ENCODE measurements at places on chromosomes 6 and 20.

DNA sequence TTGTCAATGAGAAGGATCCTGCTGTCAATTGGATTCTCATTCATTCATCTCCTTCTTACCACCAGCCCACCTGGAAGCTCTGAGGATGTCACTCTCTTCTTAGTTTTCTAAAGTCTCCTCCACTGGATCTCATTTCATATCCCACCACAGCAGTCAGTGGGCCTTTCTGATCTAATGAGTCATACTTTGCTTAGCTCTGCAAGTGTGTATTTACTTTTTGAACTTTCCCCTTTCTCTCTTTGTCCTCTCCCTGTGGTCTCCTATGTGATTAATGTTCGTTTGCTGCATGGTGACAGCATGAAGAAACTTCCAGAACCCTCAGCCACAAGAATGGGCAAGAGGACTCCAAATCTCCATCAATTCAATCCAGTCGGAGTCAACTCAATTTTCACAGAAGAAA lies 63.6 kb upstream of the SYNDIG1 start:
- no peak for DNase-seq

DNA sequence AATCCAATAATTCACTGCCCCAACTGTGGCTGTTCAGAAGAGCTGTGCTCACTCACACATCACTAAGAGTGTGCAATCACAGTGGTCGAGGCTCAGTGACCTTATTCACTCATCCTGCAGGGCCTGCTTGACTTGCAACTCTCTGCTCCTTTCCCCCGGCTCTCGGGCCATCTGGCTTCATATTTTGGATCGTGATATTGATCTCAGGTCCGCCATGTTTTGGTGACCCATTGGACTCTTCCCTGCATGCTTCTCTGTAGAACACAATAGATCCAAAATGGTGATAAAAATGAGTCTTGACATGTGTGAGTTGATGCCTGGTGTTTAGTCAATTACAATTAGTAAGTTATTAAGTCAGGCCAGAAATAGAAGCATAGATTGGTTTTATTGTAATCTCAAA lies 313.9 kb upstream of the SOX4 start:
- no peak for DNase-seq

- DNase-seq = no peak
Measured at GRCh38 chr6:135166515-135166914, 14.6 kb upstream of the MYB start.

DNA sequence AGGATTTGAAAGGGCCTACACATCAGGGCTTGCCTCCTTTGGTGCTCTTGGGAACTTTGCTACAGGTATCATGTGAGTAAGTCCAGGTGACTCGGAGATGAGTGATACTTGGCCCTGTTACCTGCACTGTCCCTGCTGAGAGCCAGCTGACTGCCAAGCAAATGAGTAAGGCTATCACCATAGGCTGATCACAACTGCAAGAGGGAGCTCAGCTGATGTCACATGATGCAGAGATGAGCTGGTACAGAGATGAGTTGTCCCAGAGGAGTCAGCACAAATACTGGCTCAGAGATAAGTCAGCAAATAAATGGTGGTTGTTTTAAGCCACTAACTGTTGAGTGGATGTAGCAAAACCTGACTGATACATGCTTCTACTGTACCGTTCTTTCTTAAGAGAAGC lies 41.4 kb downstream of the LAMP5 start:
- DNase-seq = no peak

- DNase-seq = no peak
Measured at GRCh38 chr6:54697424-54697823, 149.1 kb upstream of the FAM83B start.

DNA sequence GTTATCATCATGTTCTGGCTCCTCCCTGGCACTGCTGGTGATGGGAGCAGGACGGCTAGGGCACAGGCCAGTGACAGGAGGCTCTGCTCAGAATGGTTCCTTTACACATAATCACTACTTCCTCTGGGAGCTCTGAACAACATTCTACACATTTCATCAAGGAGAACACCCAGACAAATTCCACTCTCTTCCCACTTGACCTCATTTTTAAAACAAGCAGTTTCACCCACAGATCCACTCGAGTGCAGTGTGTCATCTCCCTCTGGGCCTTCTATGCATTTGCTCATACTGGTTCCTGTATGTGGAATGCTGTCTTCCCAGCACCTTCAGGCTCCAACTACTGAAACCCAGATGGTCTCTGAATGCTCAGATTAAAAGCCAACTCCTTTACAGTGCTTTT lies 84.8 kb downstream of the ELOVL5 start:
- DNase-seq = no peak

- DNase-seq = no peak
Measured at GRCh38 chr6:144528743-144529425, 243.7 kb downstream of the UTRN start.

DNA sequence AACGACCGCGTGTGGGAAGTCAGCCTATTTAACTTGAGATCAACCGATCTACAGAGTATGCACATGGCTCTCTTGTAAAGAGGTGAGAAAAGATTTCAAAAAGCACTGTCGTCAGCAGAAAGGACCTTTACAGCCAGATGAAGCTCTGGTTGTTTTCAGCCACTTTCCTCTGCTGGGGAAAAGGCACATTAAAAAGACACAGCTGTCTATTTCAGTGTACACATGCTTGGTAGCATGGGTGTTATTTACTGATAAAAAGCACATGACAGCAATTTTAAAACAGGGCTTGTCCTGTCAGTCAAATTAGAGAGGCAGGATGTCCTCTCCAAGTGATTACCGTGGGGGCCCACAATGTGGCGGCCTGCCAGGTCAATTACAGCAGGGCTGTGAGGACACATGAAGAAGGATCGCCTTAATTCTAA lies 188.9 kb downstream of the PRKN start:
- DNase-seq = no peak

- no peak for DNase-seq
Measured at GRCh38 chr6:110356778-110357177, 1.4 kb downstream of the METTL24 start.

DNA sequence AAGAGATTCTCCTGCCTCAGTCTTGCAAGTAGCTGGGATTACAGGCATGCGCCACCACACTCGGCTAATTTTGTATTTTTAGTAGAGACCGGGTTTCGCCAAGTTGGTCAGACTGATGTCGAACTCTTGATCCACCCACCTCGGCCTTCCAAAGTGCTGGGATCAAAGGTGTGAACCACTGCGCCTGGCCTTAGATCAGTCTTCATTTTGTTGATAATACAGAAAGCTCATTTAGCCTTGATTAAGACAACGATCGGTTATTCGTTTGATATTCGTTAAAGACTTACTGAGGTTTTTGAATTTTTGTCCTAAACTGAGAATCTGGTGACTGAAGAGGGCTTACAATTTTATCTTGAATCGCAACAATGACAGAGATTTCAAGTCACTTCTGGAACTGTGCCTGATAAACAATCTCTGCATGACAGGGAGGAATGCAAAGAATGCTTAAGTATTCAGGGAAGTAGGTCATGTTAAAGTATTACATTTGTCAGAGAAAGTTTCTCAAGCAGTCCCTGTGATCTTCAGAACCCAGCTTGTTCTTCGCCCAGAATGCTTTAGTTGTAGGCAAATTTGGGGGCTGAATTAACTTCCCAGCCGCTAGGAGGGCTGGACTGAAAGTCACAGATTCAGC lies 14.8 kb downstream of the AKAP12 start:
- no peak for DNase-seq

DNA sequence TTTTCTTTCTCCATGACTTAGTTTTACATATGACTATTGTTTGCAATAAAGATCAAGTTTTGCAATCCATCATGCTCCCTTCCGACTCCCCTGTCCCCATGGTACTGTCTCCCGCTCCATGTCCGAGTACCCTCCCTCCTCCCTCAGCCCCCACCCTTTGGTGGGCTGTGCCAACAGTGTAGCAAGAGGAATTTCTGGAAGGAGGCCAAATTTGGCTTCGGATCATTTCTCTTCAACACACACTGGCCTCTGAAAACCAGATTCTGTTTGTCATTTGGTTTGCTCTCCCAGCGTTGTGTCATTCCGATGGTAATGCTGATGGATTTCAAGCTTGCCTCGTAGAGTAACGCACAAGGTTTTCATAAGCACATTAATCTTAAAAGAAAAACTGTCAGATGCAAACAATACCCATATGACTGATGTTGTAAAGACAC lies 22.9 kb upstream of the PAX1 start:
- DNase-seq = no peak

DNA sequence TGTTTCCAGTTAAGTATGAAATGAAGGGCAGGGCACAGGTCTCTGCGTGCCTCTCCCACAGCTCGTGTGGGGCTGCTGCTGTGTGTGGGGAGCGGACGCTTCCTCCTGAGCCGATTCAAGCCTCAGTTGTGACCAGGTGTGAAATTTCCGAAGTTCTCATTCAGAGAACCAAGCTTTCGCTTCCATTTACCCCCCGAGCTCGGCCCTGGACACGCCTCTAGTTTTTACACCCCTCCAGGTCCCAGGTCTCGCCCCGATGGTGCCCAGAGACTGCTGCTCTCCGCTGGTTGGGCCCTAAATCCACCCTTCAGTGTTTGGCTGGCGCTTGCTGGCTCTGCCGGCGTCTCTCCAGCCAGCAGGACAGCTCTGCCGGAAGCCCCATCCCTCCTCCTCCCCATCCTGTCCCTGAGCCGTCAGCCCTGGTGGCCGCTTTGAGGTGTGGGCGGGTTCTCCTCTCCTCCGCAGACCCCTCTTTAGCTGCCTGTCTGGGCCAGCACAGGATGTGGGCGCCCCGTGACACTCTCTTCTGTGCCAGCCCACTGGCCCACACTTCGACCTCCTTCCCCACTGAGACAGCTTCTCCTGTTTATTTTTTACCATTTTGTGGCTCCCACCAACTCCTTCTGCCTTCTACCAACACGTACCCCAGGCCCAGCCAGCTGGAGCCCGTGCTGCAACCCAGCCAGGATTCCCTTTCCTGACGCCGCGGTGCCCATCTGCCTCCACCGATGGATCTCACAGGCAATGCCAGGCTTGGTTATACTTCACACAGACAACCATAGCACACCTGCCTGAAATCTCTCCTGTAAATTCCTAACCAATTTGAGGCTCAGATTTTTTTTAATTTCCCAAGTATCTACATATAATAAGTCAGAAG lies 142.8 kb downstream of the DLL1 start:
- DNase-seq = peak; percentile 72

GRCh38 chr6:104580452-104580851 lies 279.3 kb downstream of the HACE1 start:
- no peak for DNase-seq

- peak; percentile 44 for DNase-seq
Measured at GRCh38 chr20:25865715-25866656, 169.3 kb upstream of the ZNF337 start.

DNA sequence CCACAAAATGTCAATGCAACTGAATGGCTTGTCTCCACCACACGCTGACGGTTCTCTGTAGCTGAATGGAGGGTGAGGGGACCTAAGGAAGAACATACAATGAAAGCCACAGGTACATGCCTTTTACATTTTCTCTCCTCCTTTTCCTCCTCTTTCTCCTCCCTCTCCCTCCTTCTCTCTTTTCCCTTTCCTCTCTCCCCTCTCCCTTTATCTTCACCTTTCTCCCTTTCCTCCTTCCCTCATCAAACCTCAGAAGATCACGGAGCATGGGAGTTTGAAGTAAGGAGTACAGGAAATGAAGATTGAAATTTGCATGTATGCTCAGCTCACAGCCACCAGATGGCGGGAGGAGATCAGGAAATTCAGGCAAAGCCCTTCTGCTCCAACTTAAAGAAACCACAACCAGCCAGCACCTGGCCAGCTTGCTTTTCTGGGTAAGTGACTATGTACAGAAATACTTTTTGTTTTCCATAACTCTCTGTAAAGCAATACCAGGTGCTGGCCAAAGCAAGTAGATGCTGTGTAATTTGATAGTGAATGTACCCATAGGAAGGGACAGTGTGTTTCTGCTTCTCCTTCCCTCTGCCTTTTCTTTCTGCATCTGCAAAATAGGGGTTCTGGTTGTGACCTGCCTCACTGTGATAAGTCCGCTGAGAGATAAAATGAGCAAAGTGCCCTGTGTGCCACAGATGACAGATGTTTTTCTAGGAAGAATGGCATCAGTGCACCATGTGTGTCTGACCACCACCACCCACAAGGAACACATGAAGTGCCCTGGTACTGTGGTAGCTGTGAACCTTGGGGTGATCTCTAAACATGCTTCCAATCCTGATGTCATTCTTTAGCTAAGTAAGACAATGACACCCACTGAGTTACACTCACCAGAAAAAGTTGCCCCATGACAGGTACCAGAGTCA lies 18.6 kb upstream of the FOXO3 start:
- peak; percentile 49 for DNase-seq

DNA sequence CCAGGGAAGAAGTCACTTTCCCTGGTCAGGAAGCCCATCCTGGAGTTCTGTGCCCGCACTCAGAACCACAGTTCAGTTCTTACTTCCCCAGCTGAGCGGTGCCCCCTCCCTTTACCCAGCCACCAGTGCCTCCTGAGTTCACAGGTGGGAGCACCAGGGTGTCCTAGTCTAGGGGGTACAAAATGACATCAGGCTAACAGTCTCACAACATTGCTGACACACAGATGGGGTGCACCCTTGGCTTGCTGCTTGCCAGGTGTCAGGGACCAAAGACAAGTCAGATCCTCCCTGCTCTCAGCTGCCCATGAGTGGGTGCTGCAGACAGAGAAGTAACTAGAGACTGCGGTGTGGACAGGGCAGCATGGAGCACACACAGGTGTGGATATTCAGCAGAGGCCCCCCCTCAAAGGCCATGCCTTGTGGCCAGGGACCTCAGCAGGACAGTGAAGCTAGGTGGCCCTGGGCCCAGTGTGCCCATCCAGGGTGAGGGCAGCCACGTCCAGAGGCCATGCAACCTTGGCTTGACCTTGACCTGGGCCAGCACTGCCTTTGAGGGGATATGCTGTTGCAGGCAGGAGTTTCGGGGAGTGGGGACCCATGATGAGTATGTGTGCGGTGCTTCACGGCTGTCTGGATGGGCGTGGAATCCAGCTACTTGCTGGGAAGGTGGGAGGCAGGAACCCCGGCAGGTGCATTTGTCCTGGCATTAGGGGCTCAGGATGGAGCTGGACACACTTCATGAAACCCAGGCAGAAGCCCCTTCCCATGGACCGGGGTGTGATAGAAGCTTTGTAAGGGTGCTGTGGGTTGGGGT lies 110.4 kb upstream of the FRMD1 start:
- no peak for DNase-seq

DNA sequence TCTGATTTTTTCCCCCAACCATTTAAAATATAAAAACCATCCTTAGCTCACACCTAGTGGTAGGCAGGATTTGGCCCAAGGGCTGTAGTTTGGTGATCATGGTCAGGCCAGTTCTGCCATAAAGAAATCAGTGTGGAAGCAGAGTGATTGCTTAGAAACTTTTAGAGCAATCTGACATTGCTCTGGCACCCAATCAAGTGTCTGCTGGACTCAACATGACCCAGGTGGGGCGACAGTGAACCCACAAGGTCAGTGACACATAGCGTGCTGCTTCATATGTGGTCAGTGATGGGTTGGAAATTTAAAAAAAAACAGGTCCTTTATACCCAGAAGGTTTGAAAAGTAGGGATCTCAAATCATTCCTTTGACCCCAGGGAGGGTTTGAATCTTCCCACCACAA lies 107.9 kb downstream of the BANF2 start:
- DNase-seq = no peak

DNA sequence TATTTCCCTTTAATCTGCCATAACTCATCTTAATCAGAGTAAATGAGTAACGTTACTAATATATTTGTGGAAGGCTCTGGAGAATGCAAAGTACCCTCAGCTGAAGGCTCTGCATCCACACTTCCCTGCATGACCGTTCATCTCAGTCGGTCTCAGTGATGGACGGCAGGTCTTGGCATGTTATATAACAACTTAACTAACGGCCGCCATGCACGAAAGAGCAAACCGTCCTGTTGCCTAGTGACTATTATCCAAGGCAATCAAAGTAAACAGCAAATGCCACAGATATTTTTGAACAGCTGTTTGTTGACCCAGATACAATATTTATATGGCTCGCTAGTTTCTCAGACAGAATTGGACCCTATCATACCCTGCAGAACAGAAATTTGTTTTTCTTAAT lies 194.9 kb upstream of the SMLR1 start:
- no peak for DNase-seq

Data from naive thymus-derived CD8-positive, alpha-beta T cell (primary cell).